Activated T-helper 2 cell treated with anti-CD3 and anti-CD28 coated beads, Interferon-gamma antibody, Interleukin-2, Interleukin-4, amounts not matched to agents 10 μg/mL and 5 μg/mL and 100 μg/mL, durations not matched to agents 14 hours and 24 hours and 36 hours (primary cell): ENCODE measurements at places on chromosomes 1 and 21.
A peak's percentile ranks its signal among the peaks of the same experiment; 100 is the strongest.

GRCh38 chr1:212630158-212630900, 21.8 kb downstream of the ATF3 start:
- peak; percentile 36 for DNase-seq

DNA sequence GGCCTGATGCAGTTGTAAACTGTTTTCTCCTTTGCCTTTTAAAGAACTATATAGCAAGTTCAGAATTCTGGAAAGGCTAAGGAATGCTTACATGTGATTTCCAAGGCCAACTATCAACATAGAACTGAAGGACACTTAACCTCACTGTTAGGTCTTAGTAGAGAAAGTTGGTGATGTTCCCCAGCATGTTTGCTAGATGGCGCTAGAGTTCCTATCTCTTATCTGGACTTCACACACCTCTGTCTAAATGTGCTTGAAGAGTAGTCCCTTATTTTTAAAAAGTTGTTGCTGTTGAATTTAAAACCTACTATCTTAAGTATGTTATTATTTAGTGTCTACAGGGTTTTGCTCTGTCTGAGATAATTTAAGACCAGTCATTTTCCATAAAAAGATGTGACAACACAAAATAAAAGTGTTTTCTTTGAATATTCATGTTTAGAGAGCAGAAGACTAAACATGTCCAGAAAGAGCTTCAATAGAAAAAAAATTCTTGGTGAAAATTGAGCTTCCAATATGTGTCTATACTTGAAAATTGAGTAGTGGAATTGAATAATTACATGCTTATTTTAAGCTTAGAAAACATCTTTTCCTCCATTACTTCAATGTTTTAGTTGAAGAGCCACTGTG, 237.3 kb downstream of the S1PR1 start:
- no peak for DNase-seq

- DNase-seq = no peak
Measured at GRCh38 chr1:99645699-99646531, at the start of gene PALMD. PALMD (plus strand) TSS chr1:99646113; CDS start chr1:99646318, 205 bp downstream.

DNA sequence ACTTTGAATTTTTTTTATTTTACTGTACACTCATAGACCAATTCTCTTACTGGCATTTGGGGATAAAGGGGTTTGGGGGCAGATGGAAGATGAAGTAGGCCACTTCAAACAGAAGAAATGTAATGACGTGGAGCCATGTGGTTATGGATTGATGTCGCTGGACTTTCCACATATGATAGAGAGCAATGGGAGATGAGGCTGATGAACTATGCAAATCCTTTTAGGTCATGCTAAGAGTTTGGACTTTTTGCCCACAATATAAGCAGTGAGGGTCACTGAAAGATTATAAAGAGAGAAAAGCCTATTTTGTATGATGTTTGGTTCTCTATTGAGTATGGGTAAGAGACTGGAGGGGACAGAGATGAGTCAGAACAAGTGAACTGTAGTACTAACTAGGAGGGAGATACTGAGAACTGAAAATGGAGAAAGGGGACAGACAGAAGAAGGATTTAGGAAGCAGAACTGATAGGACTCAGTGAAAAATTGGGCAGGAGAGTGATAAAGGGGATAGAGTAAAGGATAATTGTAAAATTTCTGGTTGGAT, 9.2 kb downstream of the C1orf21 start:
- DNase-seq = no peak

DNA sequence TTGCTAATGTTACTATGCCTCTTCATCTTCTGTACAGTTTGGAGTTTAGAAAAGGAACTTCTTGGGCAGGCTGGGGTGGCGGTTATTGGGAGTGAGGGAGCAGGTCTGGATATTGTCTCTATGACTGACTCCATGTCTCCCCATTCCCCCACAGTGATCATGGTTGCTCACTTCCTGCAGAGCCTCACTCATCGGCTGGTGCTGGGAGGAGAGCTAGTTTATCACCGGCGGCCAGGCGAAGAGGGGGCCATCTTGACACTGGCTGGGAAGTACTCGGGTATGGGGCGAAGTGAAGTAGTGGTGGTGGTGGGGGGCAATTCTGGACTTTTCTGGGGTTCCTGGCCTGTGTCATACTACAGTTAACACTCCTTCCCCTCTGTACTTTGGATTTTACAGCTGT, 2.2 kb downstream of the TOMM40L start:
- DNase-seq = no peak
